ENCODE measurements at places on chromosomes 5 and 9.

DNA sequence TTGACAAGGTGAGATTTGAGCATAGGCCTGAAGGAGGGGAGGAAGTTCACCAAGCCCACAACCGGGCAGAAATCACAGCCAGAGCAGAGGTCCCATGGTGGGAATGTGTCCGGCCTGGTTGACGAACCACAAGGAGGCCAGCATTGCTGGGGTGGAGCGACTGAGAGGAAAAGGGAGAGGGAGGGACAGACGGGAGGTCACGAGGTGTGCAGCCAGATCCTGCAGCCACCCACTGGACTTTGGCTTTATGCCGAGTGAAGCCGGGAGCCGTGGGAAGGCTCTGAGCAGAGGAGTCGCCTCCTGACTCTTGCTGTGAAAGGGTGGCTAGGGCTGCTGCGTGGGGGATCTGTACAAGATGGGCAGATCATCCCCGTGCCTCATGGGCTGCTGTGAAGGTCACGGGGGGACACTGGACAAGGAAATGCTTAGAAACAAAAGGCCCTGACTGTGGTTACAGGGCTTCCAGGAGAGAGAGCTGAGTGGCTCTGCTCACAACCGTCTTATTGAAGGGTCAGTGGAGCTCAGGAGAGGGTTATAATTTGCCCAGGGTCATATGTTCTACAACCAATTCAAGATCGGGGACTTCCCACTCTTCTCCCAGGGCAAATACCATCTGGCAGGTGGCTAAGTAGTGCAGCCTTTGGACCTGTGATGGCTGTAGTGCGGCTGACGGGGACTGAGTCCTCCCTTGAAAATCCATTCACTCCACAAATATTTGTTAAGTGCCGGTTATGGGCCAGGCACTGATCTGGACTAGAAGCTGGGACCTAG is 15.6 kb upstream of the CD74 start:
- DNase-seq, result no peak

DNA sequence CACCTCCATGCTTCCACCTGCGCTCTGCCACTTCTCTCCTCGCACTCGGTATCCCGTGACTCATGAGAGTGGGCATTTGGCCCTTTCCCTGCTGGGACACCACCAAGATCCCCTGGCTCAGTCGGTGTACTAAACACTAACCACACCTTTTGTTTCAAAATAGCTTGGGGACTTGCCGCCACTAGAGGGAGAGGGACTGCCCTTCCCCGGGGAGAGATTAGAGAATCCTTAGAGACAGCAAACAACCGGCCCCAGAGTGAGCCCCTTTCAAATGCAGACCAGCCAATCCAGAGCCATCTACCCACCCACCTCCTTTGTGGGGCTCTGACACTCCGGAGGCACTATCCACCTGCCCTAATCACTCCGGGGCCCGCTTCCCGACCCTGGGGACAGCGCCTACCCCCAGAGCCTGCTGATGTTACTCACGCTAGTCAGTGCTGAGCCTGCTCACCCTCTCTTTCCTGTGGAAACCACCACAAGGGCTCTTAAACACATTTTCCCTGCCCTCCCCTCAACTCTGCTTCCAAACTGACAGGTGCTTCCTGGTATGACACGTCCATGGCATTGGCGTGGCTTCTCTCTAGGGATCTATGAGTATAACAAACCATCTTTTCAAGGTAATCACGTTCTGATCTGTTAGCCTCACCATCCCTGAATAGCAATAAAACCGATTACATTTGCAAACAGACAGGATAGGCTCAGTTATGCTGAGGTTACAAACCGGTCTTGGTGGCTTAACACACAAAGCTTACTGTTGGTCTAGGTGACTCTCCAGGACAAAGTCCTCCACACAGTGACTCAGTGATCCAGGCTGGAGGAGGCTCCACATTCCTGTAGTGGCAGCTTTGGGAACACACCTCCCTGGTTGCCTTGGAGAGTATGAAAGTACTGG is 180.1 kb upstream of the MVB12B start:
- DNase-seq, result no peak

DNA sequence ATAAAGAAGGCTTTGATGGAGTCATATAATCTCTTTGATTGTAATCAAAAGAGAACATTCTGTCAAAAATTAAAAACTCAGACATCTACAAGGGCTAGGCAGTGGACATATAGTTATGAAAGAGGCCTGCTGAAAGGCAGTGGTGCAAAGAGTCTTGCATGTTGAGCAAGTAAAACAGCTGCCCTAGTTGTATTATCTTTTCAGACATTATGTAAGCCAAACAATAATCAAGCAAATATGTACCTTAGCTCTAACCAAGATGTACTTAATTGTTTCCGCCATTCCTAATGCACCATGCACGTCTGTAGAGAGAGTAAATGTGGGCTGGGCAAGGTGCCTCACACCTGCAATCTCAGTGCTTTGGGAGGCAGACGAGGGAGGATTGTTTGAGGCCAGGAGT is 14.3 kb downstream of the GAPT start:
- DNase-seq, result no peak

DNA sequence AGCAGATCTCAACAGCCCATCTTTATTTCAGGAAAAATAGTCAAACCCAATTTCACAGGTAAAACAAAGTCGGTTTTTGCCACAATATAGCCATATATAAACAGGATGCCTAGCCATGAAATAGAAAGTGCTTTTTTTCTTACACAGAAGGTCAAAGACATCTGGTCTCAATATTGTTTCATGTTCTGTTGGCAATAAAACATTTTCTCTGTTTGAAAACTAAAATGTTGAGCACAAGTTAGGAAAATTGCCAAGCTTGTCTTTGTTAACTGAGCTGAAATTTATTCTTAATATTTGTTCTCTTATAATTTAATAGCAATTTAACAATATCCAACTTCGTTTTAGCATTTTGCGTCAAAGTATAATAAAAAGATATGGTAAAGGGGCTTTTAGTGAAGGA is 673.4 kb downstream of the DTWD2 start:
- no peak for DNase-seq

DNA sequence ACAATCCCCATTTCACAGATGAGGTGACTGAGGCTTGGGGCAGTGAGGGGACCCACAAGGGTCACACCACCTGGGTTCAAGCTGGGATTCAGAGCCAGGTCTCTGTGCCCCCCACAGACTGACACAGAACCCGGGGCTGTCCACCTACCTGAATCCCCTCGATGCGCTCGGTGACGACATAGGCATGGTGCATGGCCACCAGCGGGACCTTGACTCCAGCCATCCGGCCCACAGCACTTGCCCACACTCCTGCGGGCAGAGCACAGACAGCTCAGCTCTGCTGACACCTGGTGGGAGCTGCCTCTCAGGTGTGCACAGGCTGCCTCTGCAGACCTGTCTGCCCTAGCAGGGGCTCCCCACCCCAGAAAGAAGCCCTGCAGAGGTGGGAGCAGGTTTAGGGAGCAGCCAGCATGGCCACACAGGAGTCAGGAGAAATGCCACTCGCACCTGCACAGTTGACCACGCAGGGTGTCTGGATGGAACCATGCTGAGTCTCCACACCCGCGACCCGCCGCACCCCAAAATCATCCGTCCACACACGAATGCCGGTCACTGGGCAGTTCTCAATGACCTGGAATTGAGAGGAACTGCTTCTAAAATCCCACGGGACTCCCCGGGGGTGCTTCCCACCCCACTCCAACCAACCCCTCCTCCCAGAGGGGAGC is 8.4 kb downstream of the SARDH start:
- DNase-seq, result no peak
